ENCODE measurements at places on chromosomes 7 and 10.

GRCh38 chr10:62907470-62908212, 91.5 kb upstream of the EGR2 start:
- no peak for DNase-seq

DNA sequence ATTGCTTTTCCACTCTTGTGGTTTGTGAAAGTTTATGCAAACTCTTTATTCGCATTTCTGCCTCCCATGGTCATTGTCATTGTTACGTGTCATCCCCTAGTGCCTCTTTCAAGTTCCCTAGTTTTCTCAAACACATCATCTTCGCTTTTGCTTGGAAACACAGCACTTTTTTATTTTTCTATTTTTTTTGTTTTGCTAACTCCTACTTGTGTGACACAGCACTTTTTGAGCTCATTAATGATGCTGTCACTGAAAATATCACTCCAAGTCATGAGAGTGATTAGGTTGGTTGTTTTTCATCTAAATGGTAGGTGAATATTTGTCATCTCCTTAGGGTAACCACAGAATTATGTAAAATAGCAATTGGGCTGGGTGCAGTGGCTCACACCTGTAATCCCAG, 8.5 kb upstream of the STX1A start:
- DNase-seq = no peak

- DNase-seq = no peak
Measured at GRCh38 chr7:47635091-47636080, 53.5 kb upstream of the TNS3 start.

DNA sequence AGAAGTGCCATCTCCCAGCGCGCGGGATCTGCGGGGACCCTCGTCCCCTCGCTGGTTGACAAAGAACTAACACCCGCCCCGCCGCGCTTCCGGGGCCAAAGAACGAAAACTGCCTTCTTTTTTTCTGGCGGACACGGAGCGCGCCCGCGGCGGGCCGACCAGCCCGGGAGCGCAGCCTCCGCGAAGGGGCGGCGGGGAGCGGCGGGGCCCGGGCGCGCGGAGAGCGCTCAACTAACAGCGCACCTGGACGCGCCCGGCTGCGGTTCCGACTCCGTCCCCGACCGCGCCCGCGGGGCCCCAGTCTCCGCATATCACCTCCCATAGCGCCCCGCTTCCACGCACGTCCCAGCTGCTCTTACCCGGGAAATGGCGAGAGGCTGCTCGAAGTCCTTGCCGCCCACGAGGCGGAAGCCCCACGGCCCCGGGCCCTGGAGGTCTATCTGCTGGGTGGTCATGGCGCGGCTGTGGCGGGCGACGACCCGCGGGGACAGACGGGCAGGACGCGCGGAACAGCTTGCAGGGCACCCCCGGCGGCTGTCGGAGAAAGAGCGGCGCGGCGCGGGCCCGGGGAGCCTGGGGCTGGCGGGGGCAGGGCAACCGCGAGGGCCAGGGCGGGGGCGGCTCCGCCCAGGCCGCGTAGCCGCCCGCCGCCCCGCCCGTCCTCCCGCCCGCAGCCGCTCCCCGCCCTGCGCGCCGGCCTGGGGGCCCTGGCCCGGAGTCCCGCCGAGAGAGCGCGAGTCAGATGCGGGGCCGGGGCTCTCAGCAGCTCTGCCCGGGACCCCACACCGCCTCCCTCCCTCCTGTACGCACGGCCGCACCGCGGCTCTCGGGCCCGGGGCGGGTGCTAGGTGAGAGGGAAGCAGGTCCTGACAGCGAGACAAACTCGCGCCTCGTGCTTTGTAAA, at the start of gene PDLIM1:
Gene PDLIM1, minus strand, starts transcription at position 543 of the 904 bp plus-strand sequence. Its CDS starts 88 bp downstream, at position 455.
- peak; percentile 57 for DNase-seq

GRCh38 chr10:106874604-106874889, 290.0 kb downstream of the SORCS1 start:
- no peak for DNase-seq

DNA sequence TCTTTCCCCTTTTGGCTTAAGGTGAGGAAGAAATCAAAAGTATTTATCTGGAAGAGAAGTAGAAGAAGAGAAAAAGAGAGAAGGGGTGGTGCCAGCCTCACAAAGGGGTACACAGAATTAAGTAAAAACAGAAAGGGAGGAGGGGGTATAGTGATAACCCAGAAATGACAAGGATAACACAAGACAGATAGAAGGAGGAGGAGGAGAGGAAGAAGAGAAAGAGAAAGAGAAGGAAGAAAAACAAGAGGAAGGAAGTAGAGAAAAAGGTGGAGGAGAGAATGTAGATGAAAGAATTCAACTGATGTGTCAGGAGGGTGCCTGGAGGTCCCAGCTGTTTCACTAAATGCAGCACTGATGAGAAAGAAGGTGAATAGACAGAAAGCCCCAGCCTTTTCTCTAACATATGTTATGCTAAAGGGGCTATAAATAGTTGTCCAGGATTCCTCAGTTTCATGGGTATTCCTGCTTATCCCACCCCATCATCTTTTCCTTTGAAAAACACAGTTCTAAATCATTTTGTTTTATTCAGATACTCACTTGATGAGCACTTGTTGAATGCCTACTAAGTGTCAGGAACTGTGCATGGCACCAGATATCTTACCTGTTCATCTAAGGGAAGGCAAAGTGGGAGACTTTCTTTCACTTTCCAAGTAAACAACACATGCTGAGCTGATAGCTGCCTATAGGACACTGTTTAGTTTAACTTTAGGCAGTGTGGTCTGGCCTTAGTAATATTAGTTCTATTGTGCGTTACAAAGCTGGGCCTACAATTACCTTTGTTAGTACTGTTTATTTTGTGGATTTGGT, 8.0 kb downstream of the SEMA3E start:
- DNase-seq = no peak

- DNase-seq = no peak
Measured at GRCh38 chr10:89662596-89662995, 17.6 kb upstream of the PANK1 start.

GRCh38 chr10:118963933-118964332, 65.6 kb upstream of the NANOS1 start:
- DNase-seq = no peak

- no peak for DNase-seq
Measured at GRCh38 chr10:73884017-73884416, 9.7 kb upstream of the CAMK2G start.

DNA sequence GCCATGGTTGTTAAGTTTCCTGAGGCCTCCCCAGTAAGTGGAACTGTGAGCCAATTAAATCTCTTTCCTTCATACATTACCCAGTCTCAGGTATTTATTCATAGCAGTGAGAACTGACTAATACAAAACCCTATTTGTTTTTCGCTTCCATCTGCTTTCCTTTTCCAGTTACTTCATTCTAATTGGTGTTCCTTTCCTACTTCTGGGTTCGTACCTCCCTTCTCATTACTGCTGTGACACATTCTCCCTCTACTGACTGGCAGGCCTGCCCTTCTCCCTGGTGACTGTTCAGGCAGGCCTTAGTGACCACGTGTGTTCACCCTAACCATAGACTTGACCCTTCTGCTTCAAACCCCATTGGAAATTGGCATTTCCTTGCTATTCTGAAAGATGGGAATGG, 37.7 kb downstream of the MTURN start:
- no peak for DNase-seq

DNA sequence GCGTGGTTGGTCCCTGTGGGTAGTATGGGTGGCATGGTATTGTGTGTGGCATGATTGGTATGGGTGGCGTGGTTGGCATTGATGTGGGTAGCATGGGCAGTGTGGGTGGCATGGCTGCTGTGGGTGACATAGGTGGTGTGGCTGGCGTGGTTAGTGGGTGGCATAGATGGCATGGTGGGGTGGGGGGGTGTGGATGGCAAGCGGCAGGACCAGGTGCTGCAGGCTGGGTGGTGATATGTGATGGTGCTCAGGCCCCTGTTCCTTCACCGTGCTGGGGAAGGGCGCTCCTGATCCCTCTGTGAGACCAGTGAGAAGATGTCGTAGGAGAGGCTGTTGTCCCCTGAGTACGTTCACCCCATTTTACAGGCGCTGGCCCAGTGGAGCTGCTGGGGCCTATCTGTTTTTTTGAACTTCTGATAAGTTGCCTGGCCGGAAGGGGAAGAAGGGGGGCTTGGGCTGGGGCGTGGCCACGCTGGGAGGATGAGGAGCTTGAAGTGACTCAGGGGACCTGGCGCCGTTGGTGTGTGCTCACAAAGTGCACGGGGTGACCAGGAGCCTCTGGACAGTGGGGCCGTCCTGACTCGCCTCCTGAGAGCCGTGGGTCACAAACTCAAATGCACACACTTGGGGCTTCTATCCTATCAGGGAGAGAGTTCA, 17.5 kb downstream of the INPP5A start:
- no peak for DNase-seq

- DNase-seq = no peak
Measured at GRCh38 chr7:155507576-155507975, 38.8 kb downstream of the CNPY1 start.

DNA sequence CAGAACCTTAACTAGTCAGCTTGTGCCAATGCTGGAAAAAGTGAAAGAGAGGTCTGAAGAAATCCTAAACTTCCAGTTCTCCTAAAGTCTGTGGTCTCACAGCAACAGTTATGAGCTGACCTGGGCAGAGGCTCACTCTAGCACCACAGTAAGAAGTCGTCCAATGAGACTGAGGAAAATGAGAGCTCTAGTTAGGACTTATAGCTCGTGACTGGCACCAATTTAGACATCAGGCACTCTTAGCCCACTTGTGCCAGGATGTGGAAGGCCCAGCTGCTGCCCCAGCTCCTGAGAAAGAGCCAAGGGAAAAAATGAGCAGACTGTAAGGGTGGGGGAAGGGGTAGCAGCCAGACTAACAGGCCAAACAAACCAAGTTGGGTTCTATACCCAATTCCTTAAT, 7.6 kb downstream of the MMS19 start:
- DNase-seq = no peak

DNA sequence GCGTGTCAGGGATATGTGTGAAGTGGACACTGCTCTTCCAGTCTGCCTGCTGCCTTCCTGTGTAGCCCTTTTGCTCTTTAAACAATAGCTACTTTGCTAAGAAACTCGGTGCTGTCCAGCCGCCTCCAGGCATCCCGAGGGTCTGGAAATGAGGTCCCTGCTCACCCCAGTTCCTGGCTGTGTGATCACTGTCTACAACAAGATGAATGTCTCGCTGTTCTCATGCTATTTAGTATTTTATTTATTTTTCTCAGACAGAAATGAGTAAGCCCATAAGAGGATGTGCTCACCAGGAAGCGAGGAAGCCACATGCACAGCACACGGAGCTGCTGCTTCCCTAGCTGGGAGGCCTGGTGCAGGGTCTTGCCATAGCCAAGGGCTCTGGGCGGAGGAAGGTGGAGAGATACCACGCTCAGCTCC, 167.0 kb upstream of the PITRM1 start:
- peak; percentile 54 for DNase-seq

DNA sequence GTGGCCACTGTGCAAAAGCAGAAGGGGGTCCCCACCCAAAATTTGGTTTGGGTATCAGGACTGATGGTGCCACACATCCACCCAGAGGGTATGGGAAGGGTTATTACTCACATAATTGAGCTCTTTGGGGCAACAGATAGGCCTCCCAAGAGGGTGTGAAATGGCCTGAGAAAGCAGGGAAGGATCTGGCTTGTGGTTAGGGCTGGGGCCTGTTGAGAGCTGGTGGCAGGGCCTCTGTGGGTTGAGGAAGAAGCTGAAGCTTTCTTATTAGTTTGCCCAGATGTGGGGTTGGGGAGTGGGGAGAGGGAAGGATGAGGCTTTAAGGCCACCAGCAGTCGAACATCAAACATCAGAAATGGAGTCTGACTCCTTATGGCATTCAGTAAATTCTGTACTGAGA, 18.3 kb upstream of the MKI67 start:
- no peak for DNase-seq

DNA sequence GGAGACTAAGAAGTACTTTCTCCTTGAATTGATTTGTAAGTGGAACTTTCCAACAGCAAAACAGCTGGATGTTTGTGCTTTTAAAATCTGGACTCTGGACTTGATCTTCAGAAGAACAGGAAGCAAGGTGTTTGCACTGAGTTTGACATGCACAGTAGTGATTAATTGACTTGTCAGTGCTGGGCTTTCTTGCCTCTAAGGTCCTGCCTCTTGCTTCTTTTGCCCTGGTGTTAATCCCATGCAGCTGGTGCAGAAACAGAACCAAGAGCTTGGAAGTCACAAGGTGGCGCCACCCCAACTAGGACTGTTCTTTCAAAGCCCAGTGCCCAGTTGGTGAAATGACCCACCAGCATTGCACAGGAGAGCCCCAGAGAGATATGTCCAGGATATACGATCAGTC, 66.8 kb upstream of the SEPHS1 start:
- DNase-seq = peak; percentile 16

GRCh38 chr10:14502431-14502830, 171.7 kb upstream of the FRMD4A start:
- DNase-seq = peak; percentile 16

DNA sequence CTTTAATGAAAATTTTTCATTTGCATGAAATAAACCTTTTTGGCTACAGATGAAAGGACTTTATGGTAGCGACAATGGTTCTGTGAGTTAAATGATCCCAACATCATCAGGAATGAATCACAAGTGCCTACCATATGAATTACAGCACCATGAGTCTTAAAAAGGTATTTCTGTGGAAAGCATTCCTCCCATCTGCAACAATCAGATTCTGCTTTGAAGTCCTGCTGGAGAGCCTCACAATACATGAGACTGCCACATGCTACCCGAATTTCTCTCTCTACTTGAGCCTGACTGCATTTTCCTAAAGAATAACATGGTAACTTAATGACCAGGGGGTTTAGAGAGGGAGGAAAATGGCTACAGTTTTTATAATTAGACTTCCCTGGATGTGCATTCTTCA, 190.3 kb downstream of the TWIST1 start:
- peak; percentile 66 for DNase-seq

DNA sequence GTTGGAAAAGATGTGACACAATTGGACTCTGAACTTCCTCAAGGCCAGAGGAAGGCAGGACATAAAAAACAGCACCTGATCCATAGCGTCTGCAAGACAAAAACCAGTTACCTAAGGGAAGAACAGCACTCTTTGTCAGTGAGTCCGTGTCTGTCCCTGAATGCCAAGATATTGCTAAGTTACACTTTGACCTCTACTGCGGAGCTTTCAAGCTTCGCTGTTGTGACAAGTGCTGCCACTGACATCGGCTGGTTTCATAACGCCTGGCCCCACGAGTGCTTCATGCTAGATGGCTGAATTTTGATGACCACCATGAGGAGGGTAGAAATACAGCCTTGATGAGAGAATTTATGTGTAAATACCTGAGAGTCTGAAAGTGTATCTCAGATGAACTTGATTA, 49.7 kb upstream of the JAZF1 start:
- DNase-seq = no peak

DNA sequence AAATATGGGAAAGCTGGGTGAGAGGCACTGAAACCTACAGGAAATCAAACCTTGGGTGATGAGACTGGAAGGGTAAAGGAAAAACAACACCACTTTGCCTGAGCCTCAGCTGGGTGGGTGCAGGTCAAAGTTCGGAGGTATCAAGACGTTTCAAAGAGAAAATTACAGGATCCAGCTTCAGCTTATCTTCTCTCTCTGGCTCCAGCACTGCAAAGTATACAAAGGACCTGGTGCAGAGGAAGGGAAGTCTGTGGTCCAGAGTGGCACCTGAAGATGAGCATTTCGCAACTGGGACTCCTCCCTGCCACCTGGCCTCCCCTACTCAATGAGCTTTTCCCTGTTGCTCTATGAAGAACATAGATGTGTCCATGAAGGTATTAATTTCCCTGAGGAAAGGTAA, 6.4 kb upstream of the FXYD4 start:
- no peak for DNase-seq

GRCh38 chr7:767580-767940, 40.5 kb upstream of the PRKAR1B start:
- no peak for DNase-seq

Data from astrocyte of the spinal cord (primary cell).